Activated CD8-positive, alpha-beta memory T cell treated with anti-CD3 and anti-CD28 coated beads, Interleukin-2, amount 10 ng/mL, durations not matched to agents 7 days and 5 days (primary cell): ENCODE measurements at places on chromosomes 3 and 15. TPM values are rescaled to one million over a fixed set of nuclear protein-coding genes. Genes with fewer than 3 reads are reported as not detected.
A peak's percentile ranks its signal among the peaks of the same experiment; 100 is the strongest.

GRCh38 chr3:184129012-184129411, 6.1 kb upstream of the EIF2B5 start:
- DNase-seq, result peak; percentile 46

- DNase-seq, result no peak
These were observed 309.2 kb downstream of the MAGI1 start for GRCh38 chr3:65729555-65729954.

GRCh38 chr15:50168783-50169411, 13.1 kb upstream of the SLC27A2 start:
- DNase-seq, result no peak

DNA sequence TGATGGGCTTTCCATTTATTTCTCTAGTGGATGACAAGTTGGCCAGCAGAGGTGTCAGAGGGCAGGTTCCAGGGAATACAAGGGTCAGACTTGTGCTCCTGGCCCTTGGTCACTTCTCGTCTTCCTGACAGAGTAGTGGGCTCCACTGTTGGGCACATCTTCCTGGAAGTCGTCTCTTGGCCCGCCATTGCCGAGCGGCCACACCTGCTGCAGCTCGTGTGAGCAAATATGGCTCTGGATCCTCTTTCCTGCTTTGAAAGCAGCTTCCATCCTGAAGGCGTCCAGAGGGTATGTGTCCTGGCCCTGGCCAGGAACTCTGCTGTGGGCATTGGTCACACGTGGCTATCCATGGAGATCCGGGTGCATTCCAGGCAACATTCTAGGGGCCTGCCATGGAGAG, 100.2 kb downstream of the SNRPN start:
- DNase-seq, result peak; percentile 31

DNA sequence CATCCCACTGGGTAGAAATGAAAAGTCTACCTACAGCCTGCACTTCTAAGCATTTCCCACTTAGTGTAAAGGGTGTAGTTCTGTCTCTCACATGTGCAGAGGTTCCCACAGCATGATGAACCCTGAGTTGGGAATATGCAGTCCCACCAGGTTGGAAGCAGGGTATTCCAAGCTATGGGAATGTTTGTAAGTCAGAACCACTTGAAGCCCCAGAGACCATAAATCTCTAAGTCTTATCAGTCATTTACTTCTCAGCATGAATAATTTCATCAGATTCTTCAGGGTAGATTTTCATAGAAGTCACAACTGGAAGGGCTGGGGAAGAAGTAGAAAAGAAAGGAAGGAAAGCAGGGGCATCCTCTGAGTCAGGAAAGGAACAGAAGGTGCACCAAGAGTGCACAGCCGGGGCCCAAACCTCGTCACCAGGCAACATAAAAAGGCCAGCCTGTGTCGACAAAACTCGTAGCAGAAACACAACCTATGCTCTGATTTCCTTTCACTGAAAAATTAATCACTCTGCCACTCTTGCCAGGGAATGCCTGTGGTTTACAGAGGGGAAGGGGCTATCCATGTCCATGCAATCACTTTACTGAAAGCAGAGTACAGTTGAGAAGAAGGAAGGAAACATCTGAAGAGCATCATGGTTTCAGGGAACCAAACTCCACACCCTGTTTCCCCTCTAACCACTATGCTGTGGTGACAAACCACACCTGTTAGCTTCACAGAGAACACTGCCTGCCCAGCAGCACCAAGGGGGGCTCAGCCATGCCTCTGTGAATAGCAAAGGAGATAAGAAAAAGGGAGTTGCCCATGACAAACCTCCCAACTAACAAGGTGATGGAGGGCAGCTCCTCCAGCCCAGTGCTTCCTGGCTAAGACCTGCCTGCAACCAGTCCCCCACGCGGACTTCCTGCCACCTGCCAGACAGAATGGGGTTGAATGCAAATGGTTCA, 40.5 kb downstream of the SH3BP5 start:
- DNase-seq, result peak; percentile 90

GRCh38 chr15:22810853-22811338, 24.5 kb downstream of the NIPA1 start:
- no peak for DNase-seq

DNA sequence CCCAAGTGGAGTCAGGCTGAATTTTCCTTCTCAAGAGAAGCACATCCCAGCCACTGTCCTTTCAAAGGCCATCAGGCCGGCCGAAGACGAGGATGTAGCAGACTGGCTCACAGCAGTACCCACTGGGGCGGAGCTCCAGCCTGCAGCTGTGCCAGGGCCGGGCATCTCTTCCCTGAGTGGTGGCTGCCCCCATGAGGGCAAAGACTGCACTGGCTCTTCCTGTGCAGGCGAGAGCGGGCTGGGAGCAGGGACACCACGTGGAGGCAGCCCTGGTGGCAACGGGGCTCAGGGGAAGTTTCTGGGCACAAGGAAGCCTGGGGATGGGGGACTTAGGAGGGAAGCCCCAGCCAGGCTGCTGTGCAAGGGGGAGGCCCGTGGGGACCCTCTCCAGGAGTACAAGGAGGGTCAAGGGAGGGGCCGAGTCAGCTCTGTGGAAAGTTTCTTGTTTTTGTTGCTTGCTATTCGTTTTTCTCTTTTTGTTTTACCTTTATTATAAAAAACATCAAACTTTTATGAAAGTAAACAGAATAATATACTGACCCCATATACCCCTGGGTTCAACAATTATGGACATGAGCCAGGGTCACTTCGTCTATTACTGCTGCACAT, 66.1 kb downstream of the RPN1 start:
- DNase-seq, result peak; percentile 57

DNA sequence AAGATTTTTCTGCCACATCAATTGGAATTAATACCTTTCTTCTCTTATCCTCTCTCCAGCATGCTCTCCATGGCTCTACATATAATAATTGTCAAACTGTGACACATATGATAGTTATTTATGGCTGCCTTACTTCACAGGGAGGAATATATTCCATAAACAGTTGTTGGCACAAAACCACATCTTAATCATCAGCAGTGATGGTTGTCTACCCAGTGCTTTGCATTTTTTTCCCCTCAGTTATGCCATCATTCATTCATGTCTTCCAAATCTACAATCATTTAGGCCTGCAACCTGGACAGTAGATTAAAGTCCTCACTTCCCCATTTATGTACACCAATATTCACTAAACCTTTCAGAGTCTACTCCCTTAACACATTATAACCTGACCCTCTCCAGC, 107.7 kb downstream of the THRB start:
- DNase-seq, result no peak

DNA sequence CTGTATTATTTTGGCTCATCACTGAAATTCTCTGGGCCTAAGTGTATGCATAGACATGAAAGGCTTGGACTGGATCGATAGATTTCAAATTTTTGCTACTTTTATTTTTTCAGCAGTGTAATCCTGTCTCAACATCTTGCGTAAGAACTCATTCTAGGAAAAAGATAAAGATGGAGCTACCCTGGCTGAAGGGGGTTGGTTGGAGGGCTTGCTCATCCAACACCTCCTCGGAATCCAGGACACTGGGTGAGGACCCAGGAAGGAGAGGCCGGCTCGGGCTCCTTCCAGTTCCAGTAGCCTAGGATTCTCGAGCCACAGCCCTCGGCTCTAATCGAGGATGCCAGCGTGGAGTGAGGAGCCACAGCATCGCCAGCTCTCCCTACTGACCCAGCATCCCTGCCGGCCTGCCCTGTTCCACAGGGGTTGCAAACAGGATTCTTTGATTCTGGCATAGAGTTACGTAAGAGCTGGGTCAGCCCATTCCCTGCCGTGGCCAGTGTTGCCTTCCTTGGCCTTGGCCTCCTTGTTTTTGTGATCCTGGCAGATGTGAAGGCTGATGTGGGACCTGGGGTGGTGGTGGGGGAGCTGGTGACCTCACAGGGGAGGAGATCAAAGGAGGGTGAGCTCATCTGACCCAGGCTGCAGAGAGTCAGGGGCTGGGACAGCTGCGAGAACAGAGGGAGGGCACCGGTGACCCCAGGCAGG, 149.5 kb downstream of the ALDH1A2 start:
- no peak for DNase-seq

Gene RHO
- total RNA-seq, result not detected

Gene ELP6
- total RNA-seq, result 46.6 TPM

Gene CADM2
- total RNA-seq, result 0.58 TPM

Gene CCDC54
- total RNA-seq, result not detected

Gene GOLGA8K
- total RNA-seq, result 0.68 TPM
